ENCODE measurements at places on chromosomes 7 and 10. TPM values are rescaled to one million over a fixed set of nuclear protein-coding genes. Genes with fewer than 3 reads are reported as not detected.

Gene GDI2
- polyA plus RNA-seq, result 109 TPM

Gene GIMAP8
- polyA plus RNA-seq, result 1.8 TPM

Gene RADIL
- polyA plus RNA-seq, result 0.29 TPM

Gene WIPF3
- 0.56 TPM for polyA plus RNA-seq

Gene CLDN4
- polyA plus RNA-seq, result 124 TPM

Gene SHH
- polyA plus RNA-seq, result 0.04 TPM

Gene ZNF775
- 0.81 TPM for polyA plus RNA-seq

Gene EZH2
- 11.0 TPM for polyA plus RNA-seq

Gene DNAH11
- 1.6 TPM for polyA plus RNA-seq

Gene NKX6-2
- polyA plus RNA-seq, result 1.5 TPM

Gene STEAP2
- 2.6 TPM for polyA plus RNA-seq

Gene LAMB4
- polyA plus RNA-seq, result 3.5 TPM

Gene NPTX2
- polyA plus RNA-seq, result 0.55 TPM

Gene LRIT1
- polyA plus RNA-seq, result not detected

Gene PKD2L1
- not detected for polyA plus RNA-seq
